ENCODE measurements at places on chromosomes 1 and 21.

DNA sequence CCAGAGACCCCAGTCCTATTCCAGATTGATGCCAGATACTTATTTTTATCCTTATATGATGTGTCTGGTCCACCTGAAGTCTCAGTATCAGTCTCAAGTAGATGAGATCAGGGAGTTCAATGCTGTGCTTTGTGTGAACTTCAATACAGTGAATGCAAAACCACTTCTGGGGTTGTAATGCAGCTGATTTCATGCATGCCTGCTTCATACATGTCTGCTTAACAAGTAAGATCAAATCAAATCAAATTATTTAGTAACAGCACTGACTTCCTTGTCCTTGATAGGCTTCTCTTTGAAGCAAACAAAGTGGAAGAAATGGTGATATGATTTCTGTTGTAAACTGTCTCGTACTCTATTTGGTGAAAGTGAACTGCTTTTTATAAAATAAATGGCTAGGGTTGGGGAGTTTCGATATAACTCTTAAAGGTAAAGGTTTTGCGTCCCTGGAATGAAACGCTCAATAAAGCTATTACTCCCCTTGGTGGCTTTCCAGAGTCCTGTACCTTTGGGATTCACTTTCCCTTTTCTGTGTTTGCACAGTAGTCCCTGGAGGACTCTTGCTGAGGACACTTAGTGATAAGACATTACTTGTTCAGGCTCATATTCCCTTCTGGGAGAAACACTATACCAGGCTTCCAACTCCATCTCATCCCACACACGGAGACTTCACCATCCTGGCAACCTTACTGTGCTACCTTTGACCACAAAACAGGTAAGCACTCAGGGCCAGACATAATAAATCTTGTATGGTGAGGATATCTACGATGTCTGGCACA, 59.3 kb downstream of the FH start:
- no peak for DNase-seq

- no peak for DNase-seq
Measured at GRCh38 chr1:154263465-154264332, 8.7 kb upstream of the HAX1 start.

DNA sequence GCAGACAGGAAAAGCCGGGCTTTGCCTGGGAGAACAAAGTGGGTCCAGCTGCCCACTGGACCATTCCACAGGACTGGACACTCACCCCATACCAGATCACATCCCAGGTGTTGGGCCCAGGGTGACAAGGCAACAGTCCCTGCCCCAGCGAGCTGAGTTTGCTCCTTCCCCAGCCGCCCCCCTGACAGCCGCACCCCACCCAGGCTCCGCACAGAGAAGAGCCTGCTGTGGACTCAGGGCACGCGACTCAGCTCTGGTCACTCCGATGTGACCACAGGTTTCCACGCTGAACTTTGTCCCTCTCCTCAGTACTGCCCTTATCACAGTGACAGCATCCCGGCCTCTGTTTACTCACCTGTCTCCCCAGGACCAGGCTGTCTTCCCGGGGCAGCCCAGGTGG, 1.2 kb downstream of the BMP8B start:
- DNase-seq = no peak

DNA sequence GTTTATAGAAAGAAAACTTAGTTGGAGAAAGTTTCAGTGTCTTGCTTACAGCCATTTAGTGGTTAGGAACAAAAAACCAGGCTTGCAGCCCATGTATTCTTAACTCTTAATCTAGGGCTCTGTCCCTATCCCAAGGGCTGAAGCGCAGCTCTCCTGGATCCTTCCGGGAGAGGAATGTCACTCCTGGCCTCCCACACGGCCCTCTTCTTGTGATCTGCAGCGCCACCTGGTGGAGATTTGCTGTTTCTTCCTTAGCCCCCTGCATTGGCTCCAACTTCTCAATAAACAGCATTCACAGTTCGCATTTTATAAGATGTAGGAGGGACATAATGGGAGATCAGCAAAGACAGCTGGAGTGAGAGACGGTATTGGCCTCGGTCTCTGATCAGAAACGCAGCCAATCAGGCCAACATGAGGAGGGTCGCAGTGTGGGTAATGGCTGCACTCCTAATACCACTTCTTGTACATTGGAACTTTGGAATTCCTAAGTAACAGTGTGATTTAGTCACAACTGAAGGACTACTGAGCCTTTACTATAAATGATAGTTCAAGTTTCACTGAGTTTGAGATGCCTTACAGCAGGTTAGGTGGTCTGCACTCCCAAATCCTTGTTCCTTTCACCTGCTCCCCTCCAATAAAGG, 283.4 kb downstream of the ASTN1 start:
- DNase-seq = no peak

DNA sequence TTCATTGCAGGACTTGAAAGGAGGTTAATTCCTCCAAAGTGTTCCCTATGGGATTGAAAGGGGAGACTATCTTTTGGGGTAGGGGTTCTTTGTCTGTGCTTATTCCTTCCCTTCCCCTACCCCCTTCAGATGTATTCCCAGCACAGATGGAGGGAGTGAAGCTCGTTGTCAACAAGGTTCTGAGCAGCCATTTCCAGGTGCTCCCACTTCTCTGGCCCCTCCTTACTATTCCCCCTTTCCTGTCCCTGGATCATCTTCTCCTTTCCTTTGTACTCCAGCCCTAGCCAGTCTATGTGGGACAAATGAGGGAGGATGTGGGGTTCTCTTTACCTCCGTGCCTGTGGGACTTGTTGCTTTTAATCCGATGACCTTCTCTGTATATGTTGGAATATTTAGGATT, 899 bp downstream of the TOMM40L start:
- DNase-seq = no peak

DNA sequence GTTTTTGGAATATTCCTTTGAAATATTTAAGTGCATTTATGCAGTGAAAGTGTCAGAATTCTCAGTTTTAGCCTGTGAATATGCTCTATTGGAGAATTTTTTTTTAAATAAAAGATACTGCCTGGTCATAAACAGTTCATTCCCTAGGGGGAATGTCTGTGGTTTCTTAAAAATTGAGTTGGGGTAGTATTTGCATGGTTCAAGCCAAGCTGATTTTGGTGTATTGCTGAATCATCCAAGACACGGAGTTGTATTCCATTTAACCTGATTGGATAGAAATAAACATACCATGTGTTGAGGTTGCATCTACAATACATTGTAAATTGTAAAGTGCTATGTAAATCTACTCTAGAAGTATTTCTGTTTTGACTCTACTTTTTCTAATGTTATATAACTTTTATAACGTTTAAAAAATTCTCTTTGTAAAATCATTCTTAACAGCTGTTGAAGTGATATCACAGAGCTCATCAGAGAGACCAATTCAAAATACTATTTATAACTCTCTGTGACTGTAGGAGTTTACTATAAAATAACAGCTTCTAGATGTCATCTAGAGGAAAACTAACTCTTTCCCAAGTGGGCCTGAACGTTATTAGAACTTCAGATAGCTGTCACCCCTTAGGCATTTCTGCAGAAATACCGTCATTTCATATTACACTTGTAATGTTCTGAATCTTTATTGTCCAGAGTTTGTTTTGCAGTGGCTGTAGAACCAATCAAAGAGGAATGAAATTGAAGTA, 199.1 kb downstream of the USP25 start:
- DNase-seq = no peak

GRCh38 chr21:41201385-41201784, 33.4 kb downstream of the BACE2 start:
- DNase-seq = no peak

DNA sequence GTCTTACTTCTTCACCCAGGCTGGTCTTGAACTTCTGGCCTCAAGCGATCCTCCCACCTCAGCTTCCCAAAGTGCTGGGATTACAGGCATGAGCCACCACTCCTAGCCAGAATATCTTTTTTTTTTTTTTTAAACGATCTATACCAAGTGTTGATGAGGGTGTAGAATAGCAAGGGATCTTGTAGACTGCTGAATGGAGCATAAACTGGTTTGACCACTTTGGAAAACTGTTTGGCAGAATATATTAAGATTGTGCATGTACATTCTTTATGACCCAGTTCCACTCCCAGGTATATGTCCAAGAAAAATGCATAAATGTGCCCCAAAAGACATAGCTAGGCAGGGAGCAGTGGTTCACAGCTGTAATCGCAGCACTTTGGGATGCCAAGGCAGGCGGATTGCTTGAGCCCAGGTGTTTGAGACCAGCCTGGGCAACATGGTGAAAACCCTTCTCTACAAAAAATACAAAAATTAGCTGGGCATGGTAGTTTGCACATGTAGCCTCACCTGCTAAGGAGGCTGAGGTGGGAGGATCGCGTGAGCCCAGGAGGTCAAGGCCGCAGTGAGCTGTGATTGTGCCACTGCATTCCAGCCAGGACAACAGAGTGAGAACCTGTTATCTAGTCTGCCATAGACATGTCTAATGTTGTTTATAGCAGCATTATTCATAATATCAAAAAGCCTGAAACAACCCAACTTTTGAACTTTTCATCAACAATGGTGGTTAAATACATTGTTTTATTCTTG, 184.0 kb downstream of the VPS13D start:
- DNase-seq = no peak

GRCh38 chr1:115544131-115544530, 97.6 kb upstream of the VANGL1 start:
- DNase-seq = no peak

GRCh38 chr1:203267912-203268311, 37.4 kb upstream of the BTG2 start:
- DNase-seq = no peak

- no peak for DNase-seq
Measured at GRCh38 chr1:208595745-208596144, 351.6 kb upstream of the PLXNA2 start.

GRCh38 chr1:12111741-12112140, 48.6 kb downstream of the TNFRSF8 start:
- no peak for DNase-seq

DNA sequence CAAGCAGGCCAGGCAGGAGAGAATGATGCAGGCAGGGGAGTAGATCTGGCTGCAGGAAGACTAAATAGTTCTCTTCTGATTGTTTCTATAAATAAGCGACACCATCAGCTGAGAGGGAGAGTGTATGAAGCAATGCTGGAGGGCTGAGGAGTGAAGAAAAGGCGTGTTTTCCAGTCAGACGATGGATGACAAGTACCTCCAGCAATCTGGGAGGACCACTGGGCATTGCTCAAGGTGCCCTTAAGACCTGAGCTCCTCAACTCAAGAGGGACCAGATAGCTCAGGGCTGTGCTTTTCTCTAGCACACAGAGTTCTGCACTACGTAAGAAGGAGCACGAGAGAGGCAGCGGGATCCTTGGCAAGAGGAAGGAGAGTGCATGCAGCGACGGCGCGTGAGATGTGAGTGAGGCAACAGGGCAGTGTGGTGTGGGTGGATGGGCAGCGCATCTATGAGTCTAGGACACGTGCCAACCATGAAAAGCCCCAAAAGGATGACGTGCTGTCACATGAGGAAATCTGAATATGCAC, 36.0 kb downstream of the PABPC4 start:
- no peak for DNase-seq

GRCh38 chr1:234691567-234691966, 81.6 kb upstream of the IRF2BP2 start:
- DNase-seq = no peak

DNA sequence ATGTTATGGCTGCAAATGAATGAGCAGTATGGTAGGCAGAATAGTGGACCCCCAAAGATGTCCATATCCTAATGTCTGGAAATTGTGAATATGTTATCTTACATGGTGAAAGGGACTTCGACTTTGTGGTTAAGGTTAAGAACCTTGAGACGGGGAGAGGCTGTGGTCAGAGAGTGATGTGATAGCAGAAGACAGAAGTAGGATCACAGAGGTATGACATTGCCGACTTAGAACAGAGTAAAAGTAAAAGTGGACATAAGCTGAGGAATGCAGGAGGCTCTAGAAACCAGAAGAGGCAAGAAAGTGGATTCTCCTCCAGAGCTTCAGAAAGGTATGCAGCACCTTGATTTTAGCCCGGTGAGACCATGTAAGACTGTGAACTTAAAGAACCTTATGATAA, 74.6 kb downstream of the CTH start:
- no peak for DNase-seq

GRCh38 chr1:75273110-75273509, 138.9 kb downstream of the LHX8 start:
- DNase-seq = no peak

- DNase-seq = no peak
Measured at GRCh38 chr1:244326757-244327156, 125.0 kb downstream of the ADSS2 start.

GRCh38 chr1:183209533-183210158, 23.6 kb downstream of the LAMC2 start:
- DNase-seq = no peak

GRCh38 chr1:106600626-106601025, 455.8 kb upstream of the PRMT6 start:
- DNase-seq = no peak

GRCh38 chr1:50700214-50700613, 259.9 kb downstream of the FAF1 start:
- DNase-seq = no peak

DNA sequence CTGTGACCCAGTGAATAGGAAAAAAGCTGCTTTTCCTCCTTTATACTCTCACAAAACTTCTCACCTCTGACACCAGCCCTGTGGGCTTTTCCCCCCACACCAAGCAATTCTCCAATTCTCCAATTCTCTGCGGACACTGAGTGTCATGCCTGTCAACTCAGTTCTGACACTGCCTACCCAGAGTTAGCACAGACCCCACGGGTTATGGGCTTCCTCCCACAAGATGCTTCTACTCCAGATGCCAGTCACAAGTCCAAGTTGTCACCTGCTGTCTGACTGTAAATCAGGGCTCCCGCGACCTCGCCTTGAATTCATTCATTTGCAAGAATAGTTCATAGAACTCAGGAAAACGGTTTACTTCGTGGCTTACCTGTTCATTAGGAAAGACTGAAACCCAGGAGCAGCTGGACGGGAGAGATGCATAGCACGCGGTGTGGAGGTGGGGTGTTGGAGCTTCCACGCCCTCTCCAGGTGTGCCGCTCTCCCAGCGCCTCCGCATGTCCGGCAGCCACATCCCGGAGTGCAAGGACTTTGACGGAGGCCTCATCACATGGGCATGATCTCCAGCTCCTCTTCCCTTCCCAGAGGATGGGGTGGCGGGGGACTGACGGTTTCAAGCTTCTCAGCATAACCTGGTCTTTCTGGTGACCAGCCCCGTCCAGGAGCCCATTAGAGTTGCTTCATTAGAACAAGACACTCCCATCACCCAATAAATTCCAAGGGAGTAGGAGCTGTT, 154.7 kb downstream of the PGBD5 start:
- DNase-seq = no peak

DNA sequence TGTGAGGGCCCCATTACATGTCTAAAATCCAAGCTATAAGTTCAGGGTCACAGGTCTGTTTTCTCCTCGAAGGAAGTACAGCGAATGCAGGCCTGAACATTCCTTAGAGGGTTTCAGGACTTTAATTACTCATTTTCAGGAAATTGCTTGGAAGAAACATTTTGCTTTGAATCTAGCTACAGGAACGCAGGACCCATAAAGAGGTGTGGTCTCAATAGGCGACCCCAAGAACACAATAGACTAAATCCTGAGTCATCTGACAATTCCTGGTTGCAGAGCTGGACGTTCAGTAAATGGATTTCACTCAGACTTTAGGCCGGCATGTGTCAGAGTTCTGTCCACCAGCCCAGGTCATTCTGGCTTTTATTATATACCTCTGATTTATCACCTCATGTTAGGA, 1.0 kb upstream of the ERG start:
- no peak for DNase-seq

All from activated T-cell treated with anti-CD3 and anti-CD28 coated beads, Interleukin-2, amount 50 U/mL, for 1 hour (primary cell).